PC-3 (cell line): ENCODE measurements at places on chromosomes 4 and X.

- DNase-seq = no peak
These were observed 349.9 kb downstream of the FAM47B start for GRCh38 chrX:35292522-35292921.

- peak; percentile 26 for DNase-seq
These were observed 265.2 kb upstream of the BOD1L1 start for GRCh38 chr4:13892739-13893105.

DNA sequence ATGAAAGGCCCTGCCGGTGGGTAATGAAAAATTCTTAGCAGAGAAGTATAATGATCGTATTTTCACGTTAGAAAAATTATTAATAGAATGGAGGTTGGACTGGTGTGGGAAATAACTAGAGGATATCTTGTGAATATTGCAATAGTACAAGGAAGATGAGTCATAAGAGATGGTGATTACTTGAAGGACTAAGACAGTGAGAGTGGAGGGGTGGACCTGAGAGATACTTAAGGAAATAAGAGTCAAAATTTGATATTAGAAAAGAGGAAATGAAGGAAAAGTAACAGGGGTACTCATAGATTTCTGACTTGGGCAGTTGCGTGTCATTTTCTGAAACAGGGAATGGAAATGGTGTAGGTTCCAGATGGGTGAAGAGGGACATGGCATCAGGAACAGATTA, 1.7 kb upstream of the USP53 start:
- no peak for DNase-seq

DNA sequence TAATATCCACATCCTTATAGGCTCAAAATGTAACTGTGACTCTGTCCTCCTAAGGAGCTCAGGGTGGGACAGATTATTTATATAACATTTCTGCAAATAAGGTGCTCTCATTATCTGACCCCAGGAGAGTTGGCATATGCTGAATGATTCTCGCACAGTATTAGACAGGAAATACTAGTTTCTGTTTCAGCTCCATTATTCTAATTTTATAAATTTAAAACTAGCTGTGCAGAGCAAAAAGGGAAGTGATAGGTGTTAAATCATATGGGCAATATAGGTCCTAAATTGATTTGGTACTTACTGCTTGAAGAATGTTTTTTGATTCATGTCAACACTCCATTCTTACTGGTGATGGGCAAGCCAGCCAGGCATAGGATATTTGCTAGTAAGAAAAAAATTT, 141.5 kb downstream of the GLRA2 start:
- DNase-seq = no peak

DNA sequence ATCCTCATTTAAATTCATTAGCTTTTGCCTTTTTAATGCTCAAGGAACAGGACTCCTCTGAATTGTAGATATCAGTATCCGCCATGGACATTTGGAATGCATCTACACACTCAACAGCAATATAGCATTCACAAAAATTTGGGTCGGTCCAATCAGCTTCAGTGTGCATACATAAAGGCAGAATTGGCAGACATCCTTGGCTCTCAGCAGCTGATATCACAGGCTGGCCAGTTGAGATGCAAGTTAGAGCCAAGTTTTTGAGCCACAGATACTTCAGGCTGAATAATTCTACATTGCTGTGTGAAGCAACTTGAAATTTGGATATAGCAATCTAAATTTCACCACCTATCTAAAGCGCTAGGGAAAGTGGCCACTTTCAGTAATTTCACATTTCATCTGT, 821.1 kb downstream of the PCDH19 start:
- no peak for DNase-seq
